Activated CD4-positive, alpha-beta T cell treated with anti-CD3 and anti-CD28 coated beads, Interleukin-10, Interleukin-2, amounts not matched to agents 100 ng/mL and 50 ng/mL, durations not matched to agents 16 hours and 8 hours (primary cell): ENCODE measurements at places on chromosomes 2 and 18.

GRCh38 chr2:10063566-10063965 is 16.6 kb downstream of the CYS1 start:
- DNase-seq, result no peak

- no peak for DNase-seq
These were observed 57.2 kb downstream of the SOX11 start for GRCh38 chr2:5749347-5749746.

GRCh38 chr2:168801961-168802858 is at the start of gene NOSTRIN:
TSS of gene NOSTRIN (plus strand) at chr2:168802637. CDS start at chr2:168802647, 10 bp downstream.
- no peak for DNase-seq

DNA sequence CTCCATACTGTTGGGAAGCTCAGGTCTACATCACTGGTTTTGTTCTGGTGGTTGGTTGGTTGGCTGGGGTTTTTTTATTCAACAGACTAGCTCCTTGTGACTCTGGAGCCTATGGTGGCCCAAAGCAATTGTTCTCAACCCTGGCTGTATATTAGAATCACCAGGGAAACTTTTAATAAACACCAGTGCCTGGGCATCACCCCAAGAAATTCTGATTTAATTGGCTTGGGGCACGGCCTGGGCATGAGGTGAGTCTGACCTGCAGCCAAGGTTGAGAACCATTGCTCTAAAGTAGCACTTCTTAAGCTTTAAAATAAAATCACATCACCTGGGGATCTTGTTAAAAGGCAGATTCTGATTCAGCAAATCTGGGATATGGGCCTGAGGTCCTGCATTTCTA is 184.1 kb downstream of the C1D start:
- no peak for DNase-seq

DNA sequence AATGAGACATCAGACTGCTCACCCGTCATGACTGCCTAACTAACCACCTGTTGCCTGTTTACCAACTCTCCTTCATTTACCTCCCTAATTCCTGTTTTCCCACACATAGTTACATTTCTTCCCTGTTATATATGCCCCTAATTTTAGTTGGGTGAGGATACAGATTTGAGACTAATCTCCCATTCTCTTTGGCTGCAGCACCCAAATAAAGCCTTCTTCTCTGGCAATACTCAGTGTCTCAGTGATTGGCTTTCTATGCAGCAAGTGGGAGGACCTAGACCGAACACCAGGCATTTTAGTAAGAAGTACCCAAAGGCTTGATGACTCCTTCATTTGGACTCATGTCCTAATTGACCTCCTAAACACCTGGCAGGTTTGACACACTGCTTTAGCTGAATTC is 147.2 kb downstream of the TRIB2 start:
- DNase-seq, result no peak

DNA sequence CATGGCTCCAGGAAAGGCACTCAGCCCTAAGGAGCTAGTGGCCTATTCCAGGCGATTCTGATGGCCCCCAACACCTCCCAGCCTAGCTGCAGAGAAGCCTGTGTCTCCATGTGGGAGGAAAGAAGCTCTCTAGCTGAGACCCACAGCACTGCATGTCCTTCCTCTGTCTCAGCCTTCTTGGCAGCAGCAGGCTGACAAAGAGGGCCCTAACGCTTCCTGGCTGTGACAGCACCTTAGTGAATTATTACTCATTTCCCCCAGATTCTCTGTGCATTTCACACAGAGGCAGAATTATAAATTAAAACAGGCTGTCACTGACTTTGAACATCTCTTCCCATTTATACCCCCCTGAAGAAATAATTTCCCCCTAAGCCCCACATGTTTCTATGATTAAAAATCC is 206.8 kb downstream of the CLIP4 start:
- peak; percentile 55 for DNase-seq

DNA sequence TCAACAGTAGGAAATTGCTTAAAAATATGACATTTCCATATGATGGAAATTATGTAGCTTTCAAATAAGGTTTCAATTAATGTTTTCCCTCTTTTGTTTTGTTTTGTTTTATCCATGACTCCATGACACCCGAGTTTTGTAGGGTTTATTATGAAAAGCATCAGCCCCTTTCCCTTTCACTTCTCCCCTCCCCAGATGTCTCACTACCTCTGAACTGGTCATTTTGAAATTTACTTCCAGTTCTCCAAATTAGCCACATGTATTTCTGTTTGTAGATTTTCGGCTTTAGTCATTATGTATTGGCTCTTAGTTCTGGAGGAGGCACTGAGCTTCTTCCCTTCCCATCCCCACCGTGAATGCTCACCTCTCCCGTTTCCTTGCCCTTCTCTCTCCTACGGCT is 18.6 kb upstream of the VPS4B start:
- no peak for DNase-seq

DNA sequence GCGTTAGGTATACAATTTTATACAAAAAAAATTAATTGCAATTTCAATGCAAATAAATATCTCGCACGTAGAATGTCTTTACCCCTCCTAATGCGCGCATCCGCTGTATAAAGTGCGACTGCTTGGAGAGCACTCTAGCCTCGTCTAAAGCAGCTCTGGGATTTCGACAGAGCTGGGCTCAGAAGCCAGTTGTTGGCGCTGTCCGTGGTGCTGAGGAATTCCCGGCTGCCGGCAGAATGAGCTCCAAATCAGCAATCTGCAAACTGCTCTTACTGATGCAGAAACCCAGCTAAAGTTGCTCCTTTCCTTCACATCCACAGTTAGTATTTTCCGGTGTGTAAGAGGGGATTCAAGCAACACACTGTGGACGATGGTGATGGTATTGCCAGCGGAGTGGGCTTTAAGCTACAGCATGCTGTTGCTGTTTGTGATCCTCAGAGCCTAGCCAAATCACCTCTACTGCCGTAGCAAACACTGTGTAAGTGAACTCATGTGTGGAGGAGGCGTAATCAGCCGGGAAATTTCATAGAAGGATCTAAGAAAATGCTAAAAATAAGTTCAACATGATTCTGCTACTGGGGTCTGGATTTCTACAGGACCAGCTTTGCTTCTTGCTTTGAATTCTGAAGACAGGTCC is at the start of gene VWC2L:
Gene VWC2L, plus strand, starts transcription at position 137 of the 637 bp plus-strand sequence. CDS start 3,140 bp downstream, outside the sequence.
- DNase-seq, result peak; percentile 33

DNA sequence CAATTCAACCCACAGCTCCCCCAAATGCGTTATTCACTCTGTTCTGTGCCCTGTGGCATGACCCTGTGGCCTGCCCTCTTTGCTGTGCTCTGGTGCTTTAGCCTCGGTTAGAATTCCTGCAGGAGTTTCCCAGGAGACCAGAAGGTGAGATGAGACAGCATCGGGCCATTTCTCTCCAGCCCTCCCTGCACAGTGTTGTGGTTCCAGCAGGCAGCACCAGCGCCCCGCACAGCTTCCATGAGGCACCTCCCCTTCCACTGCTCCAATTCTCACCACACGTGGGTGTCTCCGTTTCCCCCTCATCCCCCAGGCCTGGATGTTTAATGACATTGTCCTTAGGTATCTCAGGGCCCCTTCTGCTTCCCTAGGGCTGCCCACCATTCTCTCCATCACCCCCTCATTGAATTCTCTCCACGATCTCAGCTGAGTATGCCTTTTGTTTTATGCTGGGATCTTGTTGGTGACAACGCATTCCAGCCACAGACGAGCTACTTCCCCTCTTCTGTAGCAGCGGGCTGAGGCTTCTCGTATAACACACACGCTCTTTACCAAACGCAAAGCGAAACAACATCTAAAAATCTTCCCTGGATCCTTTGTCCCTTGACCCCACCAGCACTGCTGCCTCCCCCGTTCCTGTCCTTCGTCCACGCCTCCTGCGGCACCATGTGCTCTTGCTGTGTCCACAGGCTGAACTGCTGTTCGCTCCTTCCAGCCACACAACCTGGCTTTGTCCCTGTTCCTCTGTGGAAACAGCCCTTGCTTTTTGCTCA is 35.1 kb downstream of the ACKR3 start:
- DNase-seq, result no peak

- DNase-seq, result peak; percentile 74
These were observed 33.6 kb downstream of the PLCL1 start for GRCh38 chr2:197838036-197838435.

DNA sequence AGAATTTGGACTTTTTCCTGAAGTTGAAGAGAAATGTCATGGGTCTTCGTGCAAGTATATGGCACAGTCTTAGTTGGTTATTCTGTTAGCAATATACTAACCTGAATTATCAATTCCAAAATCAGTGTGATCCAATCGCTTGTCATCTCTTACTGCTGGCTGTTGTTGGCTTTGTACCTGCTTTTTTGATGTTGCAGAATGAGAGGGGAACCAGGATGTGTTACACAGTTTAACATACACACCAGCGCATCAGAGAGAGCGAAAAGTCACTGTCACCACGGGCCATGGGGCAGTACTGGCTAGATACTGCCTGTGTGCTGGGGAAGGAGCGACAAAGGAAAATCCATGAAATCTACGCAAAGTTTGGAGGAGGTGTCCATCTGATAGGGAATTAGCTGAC is 59.3 kb upstream of the SPP2 start:
- no peak for DNase-seq

GRCh38 chr2:214156971-214157370 is 253.9 kb upstream of the VWC2L start:
- DNase-seq, result no peak

DNA sequence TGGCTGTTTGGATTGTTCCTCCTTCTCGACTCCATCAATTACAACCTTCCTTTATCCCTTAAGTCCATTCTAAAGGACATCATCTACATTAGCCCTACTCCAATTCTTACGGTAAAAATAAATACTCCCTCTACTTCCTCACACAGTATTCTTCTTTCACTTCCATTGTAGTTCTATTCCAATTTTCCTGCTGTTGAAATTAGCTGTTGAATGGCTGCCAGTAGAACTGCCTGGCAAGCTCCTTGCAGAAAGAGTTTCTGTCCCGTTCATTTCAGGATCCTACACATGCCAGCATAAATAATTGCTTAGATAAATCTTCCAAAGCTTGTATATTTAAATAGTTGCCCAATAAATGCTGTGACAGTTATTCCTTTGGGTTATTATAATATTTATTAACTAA is 459.3 kb upstream of the TRIB2 start:
- no peak for DNase-seq

- no peak for DNase-seq
These were observed 21.9 kb upstream of the MCFD2 start for GRCh38 chr2:46937471-46937901.

- DNase-seq, result peak; percentile 71
These were observed 48.0 kb downstream of the CDC42EP3 start for GRCh38 chr2:37623406-37623805.

DNA sequence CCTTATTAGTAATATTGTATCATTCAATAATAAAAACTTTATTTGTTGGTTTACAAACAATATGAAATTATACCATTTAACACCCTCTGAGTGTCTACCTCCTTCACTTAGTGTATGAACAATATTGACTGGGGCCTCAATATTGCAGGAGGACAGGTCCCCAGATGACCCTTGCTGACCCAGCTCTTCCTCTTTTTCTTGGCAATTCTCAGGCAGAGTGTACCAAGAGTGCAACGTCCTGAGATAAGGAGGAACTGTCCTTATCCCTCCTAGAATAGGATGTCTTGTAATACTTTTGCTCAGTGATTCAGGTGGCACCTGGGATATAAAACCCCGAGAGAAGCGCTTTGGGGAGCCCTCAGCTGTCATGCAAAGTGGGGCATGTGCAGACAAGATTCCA is 76.8 kb downstream of the PLA2R1 start:
- no peak for DNase-seq

DNA sequence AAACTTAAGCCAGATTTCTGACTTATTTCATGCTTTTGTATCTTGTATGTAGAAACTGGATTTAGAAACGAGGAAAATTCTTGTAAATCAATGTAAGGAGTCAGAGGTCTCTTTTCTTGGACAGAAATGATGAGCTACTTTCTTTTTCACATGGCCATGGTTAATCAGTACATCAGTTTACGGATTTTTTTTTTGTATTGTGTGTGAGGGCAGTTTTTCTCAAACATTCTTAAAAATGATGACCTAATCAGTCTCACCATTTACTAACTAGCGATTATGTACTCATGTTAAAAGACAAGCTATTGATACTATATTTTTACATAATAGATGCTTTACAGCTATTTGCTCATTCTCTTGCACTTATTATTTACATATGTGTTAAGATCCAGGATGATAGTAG is 165.2 kb upstream of the DOCK10 start:
- DNase-seq, result no peak

- DNase-seq, result no peak
These were observed 297.1 kb downstream of the TCF4 start for GRCh38 chr18:55290898-55291297.

DNA sequence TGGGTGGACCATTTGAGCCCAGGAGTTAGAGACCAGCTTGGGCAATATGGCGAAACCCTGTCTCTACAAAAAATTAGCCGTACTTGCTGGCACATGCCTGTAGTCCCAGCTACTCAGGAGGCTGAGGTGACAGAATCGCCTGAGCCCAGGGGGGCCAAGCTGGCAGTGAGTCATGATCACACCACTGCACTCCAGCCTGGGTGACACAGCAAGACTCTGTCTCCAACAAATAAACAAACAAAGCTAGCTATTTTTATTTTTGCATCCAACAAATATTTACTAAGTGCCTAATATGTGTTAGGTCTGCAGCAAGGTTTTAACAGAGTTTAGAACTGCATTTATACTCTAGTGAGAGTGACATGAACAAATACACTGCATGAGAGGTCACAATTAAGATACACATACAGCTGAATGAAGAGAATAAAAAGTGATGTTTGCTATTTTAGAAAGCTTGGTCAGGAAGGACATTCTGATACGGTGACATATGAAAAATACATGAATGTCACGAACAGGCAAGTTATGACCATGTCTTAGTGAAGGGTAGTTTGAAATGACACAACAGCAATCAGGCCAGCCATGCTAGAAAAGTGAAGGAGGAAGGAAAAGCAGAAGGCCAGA is 83.2 kb upstream of the FRZB start:
- peak; percentile 62 for DNase-seq

- DNase-seq, result no peak
These were observed 430.0 kb downstream of the ZNF516 start for GRCh38 chr18:76064998-76065397.

DNA sequence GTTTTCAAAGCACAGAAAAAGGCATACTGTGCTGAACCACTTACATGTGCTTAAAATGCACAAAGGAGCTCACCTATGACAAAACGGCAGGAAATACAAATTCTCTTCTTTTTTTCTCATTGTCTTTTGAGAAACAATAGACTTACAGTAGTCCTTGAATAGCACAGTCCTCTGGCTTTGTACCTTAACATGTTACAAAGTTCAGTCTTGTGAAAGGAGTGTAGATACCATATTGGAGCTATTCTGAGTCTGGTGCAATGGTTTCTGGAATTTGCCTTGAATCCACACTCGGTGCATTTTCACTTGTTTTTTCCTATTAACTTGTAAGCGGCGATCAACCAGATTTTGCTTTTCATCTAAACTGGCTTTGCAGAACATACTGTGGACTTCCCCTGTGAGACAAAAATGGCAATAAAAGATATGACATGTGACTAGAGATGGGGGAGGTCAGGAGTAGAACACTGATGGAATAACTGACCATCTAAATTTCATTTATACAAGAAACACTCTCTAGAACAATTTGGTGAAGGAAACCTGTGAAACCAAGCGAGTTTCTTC is 109.7 kb downstream of the METTL8 start:
- no peak for DNase-seq
